ENCODE measurements at places on chromosomes 5 and 9.

DNA sequence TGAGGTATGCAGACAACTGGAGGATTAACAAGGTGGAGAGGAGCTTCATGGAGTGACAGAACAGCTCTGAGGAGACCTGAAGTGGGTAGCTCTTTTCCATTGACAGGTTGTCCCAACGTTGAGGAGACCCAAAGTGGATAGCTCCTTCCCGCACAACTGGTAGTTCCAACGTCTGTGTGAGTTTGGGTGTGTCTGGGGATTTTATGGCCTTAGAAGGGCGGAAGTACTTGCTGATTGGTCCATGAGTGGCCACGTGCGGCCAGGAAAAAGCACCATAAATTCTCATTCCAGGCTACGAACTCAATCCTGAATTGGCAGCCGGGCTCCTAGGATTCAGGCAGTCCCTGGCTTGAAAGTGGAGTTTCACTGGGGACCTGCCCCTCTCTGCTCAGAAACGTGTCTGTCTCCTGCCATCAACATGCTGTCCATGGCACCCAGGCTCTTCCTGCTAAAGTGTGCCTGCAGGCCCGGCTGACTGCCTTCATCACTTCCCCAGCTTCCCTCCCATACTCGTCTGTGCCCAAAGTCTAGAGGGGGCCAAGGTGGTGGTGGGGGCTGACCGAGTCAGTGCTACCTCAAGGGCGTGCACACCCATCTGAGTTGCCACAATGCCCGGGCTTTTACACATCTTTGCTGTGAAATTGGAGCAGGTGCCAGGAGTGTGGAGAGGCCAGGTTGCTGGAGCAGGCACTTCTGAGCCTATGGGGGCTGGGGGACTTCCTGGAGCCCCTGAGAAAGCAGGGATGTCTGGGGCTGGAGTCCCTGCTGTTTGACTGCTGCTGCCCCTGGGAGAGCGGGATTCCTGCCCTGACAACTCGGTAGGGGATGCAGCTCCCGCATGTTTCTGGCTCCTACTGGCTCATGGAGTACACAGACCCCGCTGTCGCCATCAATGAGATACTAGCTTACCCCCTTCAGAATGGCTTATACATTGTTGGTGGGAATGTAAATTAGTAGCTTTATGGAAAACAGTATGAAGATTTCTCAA lies 2034.6 kb upstream of the ACO1 start:
- DNase-seq = no peak

GRCh38 chr9:13364271-13365000 lies 84.9 kb upstream of the MPDZ start:
- DNase-seq = no peak

GRCh38 chr9:4614627-4615026 lies 47.5 kb upstream of the PLPP6 start:
- DNase-seq = no peak

DNA sequence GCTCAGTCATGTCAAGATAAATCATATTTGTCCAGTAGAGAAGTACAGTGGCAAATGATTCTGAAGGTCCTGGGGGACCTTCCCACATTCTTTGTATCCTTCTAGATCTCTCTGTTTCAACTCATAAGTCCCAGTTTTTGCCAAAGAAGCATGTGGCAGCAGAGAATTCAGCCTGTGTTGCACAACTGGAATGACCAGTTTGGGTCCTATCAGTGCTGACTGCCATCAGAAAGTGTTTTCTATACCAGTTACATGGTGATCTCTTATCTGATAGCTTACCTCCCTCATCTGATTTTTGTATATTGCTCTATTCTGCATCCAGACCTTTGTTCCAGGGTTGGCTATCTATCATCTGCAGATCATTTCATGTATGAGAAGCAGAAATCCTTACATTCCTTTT lies 21.7 kb downstream of the GM2A start:
- DNase-seq = no peak

DNA sequence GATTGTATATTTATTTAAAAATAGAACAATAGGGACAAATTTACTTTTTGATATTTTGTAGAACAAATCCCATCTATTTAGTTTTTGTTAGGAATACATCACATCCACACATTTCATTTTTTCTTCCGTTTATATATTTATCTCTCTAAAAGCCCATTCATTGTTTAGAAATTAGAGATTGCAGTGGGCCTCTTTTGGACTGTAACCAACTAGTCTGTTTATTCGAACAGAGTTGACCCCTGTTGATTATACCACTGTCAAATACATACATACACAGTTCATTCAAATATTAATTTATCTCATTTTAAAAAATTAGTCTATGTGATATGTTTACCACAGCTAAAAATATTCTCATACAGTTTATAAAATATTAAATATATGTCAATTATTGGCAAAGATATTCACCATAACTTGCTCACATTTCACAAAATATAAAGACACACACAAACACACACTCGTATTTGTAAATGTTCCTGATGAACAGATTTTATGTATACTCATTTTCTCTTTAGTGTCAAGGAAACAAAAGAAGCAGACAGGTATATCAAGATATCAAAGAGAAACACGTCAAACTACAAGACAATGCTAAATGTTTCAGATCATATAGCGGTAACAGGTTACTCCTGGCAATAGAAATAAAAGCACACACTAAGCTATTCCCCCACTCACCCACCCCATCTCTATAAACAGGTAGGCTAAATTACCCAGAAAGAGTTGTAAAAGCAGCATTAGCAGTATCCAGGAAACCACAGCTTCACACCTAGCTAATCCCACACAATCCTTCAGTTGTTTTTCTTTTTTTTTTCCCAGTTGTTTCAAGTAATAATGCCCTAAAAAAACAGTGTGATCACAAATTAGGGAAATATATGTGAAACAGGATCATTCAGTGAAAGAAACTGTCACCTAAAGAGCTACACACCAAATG lies 283.9 kb downstream of the ADAMTS6 start:
- DNase-seq = no peak

DNA sequence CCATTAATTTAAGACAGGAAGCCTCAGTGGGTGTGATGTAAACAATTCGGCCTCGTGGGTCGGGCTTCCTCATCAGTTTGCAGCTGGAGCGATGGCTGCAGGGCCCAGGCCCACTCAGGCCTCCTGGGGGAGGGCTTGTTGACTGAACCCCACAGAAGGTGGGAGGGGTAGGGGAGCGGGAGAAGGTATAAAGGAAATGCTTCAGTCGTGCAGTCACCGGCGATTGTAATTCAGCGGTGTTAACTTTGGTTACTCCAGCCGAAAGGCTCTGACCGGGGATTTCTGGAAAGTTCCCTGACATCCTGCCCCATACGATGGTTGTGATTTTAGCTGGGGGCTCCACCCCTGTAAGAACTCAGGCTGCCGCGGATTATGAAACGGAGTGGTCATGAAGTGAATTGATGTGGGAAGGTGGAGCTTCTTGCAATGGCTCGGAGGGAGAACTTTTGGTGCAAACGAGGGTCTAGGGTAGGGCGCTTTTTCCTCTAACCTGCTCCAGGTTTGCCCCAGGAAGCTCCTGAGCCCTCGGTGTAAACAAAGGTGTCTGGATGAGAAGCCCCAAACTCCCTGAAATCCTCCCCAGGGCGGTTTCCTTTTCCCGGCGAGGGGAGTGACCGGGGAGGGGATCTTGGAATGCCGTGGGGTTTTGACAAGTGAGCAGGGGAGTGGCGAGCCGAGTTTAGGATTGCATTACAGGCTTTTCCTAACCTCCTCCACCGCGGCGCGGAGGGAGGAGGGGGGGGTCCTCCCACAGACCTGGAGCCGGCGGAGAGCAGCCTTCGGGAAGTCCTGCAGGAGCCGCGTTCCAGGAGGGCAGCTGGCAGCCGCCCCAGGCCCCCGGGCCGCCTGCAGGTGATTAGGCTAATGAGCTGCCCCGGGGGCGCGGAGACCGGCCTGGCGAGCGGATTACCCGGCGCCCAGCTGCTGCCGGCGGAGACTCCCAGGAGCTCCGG lies 215.5 kb downstream of the PDZD2 start:
- DNase-seq = peak; percentile 18

GRCh38 chr9:32931129-32931528 lies 70.3 kb downstream of the APTX start:
- DNase-seq = no peak

DNA sequence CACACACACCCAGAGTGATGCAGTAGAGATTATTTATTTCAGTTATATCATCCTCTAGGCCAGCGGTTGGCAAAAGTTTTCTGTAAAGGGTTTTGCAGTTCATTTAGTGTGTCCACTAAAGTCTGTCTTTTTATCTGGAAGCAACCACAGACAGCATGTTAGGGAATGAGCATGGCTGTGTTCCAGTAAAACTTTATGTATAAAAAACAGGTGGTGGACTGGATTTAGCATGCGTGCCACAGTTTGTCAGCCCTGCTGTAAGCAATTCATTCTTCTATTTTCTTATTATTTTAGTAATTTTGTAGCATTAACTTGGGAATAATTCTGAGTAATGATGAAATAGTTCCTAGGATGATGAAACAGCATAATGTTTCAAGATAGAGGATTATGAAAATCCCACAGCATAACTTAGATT lies 51.7 kb downstream of the CCNH start:
- peak; percentile 55 for DNase-seq

DNA sequence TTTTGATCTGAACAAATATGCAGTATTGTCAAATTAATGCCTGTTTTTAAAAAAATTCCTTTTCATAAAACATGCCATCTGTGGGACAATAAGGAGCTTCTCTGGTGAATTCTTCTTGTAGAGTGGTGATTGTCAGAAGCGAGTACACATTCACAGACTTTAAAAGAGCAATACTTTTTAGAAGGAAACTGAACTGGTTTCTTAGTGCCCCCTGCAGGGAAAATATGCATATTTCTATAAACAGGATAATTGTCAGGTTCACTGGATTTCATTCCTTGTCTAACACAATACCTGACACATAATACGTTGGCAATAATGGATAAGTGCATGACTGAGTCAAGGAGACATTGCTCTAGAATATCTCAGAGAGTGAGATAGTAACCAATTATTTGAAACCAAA lies 133.7 kb downstream of the KIF4B start:
- no peak for DNase-seq

DNA sequence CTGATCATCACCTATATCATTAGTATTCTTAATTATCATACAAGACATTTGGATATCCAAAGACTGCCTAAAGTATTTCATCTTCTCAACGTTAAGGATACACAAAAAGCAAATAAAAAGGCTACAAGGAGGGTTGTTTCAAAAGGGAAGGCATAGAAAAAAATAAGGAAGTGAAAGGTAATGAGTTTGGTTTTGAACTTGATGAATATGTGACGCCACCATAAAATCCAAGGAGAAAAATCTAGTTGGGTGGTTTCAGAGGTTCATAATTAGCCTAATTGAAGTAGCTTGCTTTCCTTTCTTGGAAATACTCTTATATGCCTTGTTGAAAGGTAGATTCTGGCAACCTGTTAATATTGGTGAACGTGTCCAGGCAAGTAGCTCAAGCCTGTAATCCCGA lies 96.1 kb upstream of the SGCD start:
- no peak for DNase-seq
